Spleen (tissue), 13 donors: ENCODE measurements at places on chromosomes 13 and 19. TPM values are rescaled to one million over a fixed set of nuclear protein-coding genes. Genes with fewer than 3 reads are reported as not detected.

GRCh38 chr19:20925481-20925880 is 2.4 kb downstream of the ZNF85 start:
- H3K36me3 ChIP-seq = no peaks in the 10 kb centered on the region
- H3K4me3 ChIP-seq = no peak overlapping the region
- no peak for DNase-seq
- H3K27ac ChIP-seq = no peak overlapping the region

DNA sequence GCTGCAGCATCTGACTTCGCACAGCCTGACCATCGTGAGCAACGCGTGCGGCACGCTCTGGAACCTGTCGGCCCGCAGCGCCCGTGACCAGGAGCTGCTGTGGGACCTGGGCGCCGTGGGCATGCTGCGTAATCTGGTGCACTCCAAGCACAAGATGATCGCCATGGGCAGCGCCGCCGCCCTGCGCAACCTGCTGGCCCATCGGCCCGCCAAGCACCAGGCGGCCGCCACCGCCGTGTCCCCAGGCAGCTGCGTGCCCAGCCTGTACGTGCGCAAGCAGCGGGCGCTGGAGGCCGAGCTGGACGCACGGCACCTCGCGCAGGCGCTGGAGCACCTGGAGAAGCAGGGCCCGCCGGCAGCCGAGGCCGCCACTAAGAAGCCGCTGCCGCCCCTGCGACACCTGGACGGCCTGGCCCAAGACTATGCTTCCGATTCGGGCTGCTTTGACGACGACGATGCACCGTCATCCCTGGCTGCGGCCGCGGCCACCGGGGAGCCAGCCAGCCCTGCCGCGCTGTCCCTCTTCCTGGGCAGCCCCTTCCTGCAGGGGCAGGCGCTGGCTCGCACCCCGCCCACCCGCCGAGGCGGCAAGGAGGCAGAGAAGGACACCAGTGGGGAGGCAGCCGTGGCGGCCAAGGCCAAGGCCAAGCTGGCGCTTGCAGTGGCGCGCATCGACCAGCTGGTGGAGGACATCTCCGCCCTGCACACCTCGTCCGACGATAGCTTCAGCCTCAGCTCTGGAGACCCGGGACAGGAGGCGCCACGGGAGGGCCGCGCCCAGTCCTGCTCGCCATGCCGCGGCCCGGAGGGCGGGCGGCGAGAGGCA is 13.6 kb downstream of the C19orf25 start:
- H3K36me3 ChIP-seq = peaks cover 4% of the 10 kb centered on the region
- no peak overlapping the region for H3K4me3 ChIP-seq
- H3K27me3 ChIP-seq = peaks cover 57% of the 10 kb centered on the region
- H3K27ac ChIP-seq = no peak overlapping the region

DNA sequence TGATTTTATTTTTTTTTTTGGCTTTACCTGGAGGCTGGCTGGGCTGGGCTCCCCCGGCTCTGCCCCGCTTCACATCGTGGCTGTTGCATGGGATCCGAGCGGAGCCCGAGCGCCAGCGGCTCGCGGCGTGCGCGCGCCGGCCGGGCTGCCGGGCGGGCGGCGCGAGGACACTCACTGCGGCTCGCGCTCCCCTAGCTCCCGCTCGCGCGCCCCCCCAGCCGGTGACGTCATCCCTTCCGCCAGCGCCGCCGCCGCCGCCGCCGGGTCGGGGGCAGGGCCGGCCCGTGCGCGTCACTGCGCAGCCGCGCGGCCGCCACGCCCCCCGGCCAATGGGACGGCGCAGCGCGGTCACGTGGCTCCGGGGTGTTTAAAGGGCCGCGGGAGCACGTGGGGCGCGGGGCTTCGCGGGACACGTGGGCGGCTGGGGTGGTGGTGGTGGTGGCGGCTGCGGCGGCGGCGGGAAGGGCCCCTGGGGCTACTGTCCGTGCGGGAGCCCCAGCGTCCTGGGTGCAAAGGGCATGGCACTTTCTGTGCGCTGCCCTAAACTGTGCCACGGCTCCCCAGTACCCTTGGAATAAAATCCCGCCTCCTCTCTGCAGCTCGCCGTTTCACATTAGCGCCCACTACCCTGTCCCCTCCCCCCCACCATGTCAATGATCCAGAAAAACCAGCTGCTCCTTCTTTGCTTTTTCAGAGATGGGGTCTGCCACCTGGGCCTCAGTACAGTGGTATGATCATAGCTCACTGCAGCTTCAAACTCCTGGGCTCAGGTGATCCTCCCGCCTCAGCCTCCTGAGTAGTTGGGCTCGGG is at the start of gene PTPRS:
PTPRS (minus strand) TSS at position 176 of the 811 bp plus-strand sequence. CDS start 54,672 bp downstream, outside the sequence.
- H3K36me3 ChIP-seq = no peaks in the 10 kb centered on the region
- H3K27me3 ChIP-seq = peaks cover 50% of the 10 kb centered on the region
- peaks cover 34% of the 10 kb centered on the region for H3K4me1 ChIP-seq
- peak; percentile 82 for DNase-seq

DNA sequence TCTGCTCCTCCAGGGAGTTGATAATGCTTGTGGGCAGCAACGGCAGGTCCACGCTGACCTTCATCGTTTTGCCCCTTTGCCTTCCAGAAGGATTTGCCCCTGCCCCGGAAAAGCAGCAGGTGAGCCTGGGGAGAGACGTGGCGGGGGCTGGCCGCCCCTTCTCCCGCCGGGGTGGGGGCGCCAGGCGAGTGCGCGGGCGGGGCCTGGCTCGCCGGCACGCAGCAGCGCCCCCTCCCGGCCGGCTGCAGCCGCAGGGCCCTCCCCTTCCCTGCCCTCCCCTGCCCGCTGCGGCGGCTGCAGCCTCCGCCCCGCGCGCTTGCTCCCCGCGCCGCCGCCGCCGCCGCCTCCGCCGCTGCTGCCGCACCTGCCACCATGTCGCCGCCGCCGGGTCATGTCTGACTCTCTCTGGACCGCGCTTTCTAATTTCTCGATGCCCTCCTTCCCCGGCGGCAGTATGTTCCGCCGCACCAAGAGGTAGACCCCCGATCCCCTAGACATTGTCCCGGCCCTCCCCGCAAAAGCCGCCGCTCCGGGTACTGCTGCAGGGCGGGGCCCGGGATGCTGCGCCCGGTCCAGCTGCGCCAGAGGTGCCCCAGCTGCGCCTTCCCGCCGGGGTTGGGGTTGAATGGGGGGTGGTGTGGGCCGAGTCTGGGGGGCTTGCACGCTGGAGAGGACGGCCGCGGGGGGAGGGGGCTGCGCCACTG is at the start of gene MAST1:
MAST1 (plus strand) TSS at position 334 of the 704 bp plus-strand sequence; CDS start at position 392, 58 bp downstream.
- H3K27me3 ChIP-seq = peaks cover 99% of the 10 kb centered on the region
- H3K4me3 ChIP-seq = no peak within 1 kb of the TSS
- no peaks in the 10 kb centered on the region for H3K36me3 ChIP-seq
- DNase-seq = peak; percentile 80
- no peak within 1 kb of the TSS for H3K27ac ChIP-seq
- peaks cover 9% of the 10 kb centered on the region for H3K4me1 ChIP-seq

DNA sequence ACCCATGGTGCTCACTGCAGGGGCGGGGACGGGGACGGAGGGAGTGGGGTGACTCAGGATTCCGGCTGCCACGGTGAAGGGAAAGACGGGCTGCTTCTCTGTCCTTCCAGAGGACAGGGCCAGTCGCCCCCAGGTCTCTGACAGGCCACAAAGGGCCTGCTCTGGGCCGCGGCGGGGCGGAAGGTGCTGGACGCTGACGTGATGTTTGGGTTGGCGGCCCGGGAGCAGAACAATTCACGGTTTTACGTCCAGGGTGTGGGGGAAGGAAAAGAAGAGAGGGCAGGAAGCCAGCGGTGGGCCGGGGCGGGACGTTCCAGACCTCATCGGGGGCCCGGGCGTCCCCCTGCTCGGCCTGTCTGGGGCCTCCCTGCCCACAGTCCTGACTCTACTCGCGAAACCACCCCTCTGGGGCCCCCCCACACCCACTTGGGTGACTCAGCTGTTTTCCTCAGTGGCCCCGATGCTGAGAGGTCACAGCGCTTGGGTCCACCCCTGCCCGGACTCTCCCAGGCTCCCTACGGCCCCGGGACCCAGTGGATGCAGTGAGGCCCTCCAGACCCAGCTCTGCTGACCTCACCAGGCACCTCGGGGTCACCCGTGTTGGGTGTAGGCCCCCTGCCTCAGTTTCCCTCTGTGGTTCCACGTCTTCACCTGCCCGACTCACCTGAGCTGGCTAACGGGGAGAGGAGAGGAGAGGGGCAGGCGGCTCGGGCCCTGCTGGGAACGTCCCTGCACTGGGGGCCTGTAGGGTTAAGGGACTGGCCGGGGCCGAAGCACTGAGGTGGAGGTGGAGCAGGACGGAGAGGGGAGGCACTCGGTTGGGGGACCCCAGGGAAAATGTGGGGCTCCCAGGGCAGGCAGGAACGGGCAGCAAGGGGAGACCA is 29.2 kb downstream of the PIP5K1C start:
- H3K36me3 ChIP-seq = no peaks in the 10 kb centered on the region
- peak overlapping the region; percentile 50 for H3K27ac ChIP-seq
- DNase-seq = no peak
- peak overlapping the region; percentile 5 for H3K4me3 ChIP-seq
- H3K27me3 ChIP-seq = peaks cover 18% of the 10 kb centered on the region

Gene CDX2
- polyA plus RNA-seq = 0.03 TPM

DNA sequence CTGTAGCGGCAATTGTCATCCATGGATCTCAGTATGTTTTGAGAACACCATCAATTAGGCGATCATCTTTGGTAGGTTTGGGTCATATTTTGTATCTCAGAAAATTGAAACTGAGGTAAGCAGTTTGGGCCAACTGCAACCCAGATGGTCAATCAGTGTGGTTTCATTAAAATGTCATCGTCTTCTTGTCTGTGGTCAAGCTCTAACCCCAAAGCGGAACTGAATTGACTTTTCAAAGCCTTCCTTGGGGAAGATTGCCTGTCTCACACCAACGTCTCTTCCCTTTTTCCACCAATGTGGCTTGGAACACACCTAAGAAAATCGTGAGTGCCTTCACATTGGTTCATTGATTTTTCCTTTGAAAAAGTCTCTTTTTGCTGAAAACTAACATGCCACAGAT is 56.3 kb upstream of the UBAC2 start:
- DNase-seq = no peak
- no peak overlapping the region for H3K27ac ChIP-seq
- no peaks in the 10 kb centered on the region for H3K36me3 ChIP-seq

DNA sequence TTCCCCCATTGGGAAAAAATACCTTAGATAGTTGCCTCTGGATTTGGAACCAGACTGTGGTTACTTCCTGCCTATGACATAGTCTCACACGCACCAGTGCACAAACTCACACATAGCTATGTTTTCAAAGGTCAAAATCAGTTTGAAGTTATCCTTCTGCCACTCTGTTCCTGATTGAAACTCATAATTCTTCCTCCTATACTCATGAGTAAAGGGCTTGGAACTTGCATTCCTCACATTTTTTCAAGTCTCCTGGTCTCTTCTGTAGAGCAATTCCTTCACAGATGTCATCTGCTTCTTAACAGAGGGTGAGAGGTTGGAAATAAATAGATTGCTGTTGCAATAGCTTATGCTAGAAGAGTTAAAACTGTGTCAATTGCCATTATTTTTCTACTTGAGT is 18.6 kb upstream of the POSTN start:
- no peak for DNase-seq
- H3K27ac ChIP-seq = no peak overlapping the region
- H3K4me3 ChIP-seq = no peak overlapping the region
- H3K36me3 ChIP-seq = no peaks in the 10 kb centered on the region

Gene SEMA6B
- polyA plus RNA-seq = 24.6 TPM

GRCh38 chr13:33284916-33285315 is 639 bp downstream of the STARD13 start:
- peak overlapping the region; percentile 89 for H3K27ac ChIP-seq
- H3K4me3 ChIP-seq = peak overlapping the region; percentile 45
- H3K36me3 ChIP-seq = no peaks in the 10 kb centered on the region
- no peaks in the 10 kb centered on the region for H3K27me3 ChIP-seq
- peaks cover 28% of the 10 kb centered on the region for H3K4me1 ChIP-seq

Gene ZGLP1
- 19.7 TPM for polyA plus RNA-seq

Gene GPALPP1
- polyA plus RNA-seq = 9.6 TPM

DNA sequence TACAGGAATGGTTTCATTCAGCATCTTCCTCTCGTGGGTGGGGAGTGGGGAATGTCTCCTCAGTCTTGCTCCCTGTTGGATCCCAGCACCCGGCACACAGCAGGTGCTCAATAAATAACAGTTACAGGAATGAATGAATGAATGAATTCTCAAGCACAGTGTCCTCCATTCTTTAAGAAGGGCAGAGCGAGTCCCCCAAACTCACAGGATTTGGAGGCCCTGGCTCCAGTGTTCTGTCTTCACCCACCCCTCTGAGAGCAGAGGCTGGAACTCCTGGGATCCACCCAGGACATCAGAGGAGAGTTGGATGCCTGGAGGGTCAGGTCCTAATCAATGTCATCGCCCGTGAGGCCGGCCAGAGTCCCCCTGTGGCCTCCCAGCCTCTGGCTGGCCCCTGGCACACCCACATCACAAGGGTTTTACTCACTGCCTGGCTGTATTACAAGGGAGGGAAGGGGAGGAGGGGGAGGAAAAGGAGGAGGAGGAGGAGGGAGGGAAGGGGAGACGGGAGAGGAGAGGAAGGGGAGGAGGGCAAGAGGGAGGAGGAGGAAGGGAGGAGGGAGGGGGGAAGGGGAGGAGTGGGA is 8.7 kb upstream of the CREB3L3 start:
- DNase-seq = no peak
- H3K27me3 ChIP-seq = peaks cover 36% of the 10 kb centered on the region
- no peak overlapping the region for H3K4me3 ChIP-seq
- H3K36me3 ChIP-seq = no peaks in the 10 kb centered on the region
- H3K27ac ChIP-seq = no peak overlapping the region
- H3K4me1 ChIP-seq = peaks cover 13% of the 10 kb centered on the region

Gene APLP1
- 2.6 TPM for polyA plus RNA-seq

Gene ELSPBP1
- not detected for polyA plus RNA-seq

Gene GNG14
- not detected for polyA plus RNA-seq

- peaks cover 81% of the 10 kb centered on the region for H3K4me1 ChIP-seq
- peak overlapping the region; percentile 37 for H3K27ac ChIP-seq
- no peak overlapping the region for H3K4me3 ChIP-seq
- peak; percentile 94 for DNase-seq
Measured at GRCh38 chr19:2171349-2172145, 7.8 kb downstream of the DOT1L start.

Gene CLIP3
- polyA plus RNA-seq = 3.2 TPM

GRCh38 chr13:73248711-73249580 is 190.1 kb downstream of the KLF5 start:
- no peak overlapping the region for H3K27ac ChIP-seq
- no peaks in the 10 kb centered on the region for H3K4me1 ChIP-seq
- H3K27me3 ChIP-seq = no peaks in the 10 kb centered on the region
- no peak for DNase-seq
- H3K4me3 ChIP-seq = no peak overlapping the region

DNA sequence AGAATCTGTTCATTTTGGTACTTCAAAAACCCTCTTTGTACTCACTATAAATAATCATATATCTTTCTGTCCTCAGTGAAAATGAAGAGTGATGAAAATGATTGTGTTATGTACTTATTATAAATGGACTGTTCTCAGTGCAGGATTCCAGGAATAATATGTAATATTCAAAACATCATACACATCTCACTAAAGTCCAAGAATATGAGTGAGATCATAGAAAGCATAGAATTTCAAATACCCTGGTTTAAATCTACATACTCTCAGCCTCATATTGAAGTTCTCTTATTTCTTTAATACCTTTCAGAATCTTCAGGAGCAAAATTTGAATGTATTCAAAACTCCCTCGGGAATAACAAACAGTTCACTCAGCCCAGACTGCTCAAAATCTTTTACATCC is 868.0 kb downstream of the SLITRK6 start:
- no peaks in the 10 kb centered on the region for H3K27me3 ChIP-seq
- H3K36me3 ChIP-seq = no peaks in the 10 kb centered on the region
- DNase-seq = no peak
